Activated gamma-delta T cell treated with Interleukin-2 at 50 U/mL for 16 hours (primary cell): ENCODE measurements at places on chromosomes 6 and 20.

DNA sequence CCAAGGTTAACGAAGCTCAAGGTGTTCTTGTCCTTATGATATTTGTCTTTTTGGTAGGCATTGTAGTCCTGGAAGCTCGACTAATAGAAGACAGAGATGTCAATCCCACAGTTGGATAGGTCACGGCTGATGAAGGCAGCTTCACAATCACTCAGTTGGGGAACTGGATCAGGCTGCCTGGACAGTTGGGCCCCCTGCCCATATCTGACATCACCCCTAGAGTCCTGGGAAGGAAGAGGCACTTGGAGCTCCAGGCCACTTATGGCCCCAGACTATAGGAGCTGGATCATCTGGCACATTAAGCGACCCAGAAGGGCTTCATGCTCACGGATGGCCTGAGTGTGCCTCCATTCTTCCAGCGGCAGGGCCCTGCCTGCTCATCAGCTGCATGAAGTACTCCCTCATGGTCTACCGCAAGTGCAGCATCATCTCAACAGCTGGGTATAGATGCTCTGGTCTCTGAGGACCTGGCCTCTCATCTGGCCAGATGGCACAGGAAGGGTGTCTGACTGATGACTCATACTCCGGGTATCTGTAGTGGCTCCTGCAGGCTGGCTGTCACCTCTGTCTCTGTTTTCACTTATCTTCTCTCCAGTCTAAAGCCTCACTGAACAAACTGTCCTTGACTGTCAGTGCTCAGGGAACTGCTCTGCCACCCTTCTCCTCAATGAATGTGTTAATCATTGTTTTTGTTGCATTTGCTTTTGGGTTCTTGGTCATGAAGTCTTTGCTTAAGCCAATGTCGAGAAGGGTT, 29.2 kb upstream of the SSR1 start:
- no peak for DNase-seq

DNA sequence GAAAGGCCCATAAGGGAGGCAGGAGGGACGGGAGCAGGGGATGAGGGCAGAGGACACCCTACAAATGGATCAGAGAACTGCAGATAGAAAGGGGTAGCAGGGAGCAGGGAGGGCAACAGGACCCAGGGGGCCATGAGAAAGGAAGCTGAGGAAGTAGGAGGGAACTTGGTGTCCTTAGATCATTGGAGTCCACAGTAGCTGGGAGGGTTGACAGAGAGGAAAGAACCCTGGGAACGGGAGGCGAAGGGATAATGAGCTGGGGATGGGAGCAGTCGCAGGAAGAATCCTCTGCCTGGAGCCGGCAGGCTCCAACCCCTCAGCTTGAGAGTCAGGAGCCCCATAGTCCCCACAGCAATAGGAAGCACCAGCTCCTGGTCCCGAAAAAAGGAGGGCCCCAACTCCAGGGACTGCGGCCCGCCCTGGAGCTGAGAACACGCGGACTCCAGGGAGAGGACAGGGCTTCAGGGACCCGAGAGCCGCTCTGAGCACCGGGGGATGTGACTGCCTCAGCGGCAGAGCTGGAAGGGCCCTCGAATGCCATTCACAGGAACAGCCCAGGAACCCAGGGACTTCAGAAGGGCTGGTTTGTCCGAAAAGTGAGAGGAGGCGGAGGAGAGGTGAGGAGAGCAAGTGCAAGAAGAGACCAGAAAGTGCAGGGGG, 32.7 kb downstream of the HLA-A start:
- DNase-seq = no peak

- DNase-seq = no peak
Measured at GRCh38 chr6:66628917-66629316, 921.9 kb upstream of the EYS start.

DNA sequence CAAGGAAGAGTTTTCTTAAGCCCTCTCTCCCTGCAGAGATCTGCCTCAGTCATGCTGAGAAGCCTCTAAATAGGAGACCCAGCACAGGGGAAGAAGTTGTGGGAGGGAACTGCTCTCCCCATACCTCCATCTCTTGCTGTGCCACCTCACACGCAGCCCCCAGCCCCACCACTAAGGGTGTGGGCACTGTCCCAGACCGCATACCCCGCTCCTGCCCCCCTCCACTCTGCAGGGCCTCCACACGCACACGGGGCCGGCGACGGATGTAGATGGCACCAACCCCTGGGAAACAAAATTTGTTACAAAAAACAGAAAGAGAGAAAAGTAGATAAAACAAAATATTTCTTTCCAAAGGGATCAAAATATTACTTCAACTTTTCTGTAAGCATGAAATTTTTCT, 10.2 kb upstream of the CPNE1 start:
- no peak for DNase-seq

DNA sequence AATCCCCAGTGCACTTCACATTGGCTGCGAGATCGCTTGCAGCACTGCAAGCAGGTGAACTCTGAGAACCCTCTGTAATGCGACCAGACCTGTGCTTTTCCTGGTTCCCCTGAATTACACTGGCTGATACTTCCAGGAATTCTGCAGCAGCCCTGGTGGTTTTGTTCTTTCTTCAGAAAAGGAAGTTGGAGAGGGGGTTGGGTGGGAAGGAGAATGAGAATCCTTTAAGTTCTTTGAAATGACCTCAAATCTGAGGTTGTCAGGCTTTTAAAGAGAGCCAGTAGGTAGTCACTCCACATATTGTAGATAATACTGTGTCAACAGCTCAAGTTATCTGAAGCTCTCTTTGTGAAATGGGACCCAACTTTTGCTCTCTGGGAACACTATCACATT, 62.4 kb downstream of the GCNT2 start:
- no peak for DNase-seq

GRCh38 chr6:57029213-57029612, 17.3 kb upstream of the KIAA1586 start:
- no peak for DNase-seq

- DNase-seq = no peak
Measured at GRCh38 chr20:60505423-60505822, 547.2 kb downstream of the CDH26 start.

DNA sequence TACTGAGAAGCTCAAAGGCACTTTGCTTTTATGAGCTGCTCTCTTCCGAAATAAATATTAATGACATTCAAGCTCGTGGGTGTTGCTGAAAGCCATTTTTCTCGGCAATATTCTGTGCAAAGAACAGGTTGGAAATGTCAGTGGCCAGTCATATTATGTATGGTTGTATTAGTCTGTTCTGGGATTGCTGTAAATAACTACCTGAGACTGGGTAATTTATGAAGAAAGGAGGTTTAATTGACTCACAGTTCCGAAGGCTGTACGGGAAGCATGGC, 32.1 kb downstream of the TUBB2B start:
- DNase-seq = no peak

DNA sequence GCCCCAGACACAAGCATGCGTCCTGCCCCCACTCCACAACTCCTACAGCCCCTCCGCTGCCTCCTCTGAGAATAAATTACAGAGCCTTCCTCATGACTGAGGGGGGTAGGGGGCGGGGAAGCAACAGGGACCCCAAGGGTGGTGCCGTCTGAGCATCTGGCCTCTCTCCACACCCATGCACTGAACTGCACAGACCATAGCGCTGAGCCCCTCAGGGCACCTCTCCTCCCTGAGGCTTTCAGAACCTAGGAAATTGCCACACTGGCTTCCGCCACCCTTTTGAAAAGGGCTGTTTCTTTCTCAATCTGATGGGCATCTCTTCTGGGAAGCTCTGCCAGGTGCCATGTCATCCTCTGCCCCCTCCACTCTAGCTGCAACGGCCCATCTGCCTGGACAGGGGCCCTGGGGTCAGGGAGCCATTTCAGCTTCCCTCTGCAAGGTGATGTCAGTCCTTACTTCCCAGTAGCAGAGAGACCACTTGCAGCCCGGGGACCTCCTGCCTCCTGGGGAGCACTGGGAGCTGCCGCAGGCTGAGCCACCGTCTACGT, 2.5 kb downstream of the CST7 start:
- no peak for DNase-seq

DNA sequence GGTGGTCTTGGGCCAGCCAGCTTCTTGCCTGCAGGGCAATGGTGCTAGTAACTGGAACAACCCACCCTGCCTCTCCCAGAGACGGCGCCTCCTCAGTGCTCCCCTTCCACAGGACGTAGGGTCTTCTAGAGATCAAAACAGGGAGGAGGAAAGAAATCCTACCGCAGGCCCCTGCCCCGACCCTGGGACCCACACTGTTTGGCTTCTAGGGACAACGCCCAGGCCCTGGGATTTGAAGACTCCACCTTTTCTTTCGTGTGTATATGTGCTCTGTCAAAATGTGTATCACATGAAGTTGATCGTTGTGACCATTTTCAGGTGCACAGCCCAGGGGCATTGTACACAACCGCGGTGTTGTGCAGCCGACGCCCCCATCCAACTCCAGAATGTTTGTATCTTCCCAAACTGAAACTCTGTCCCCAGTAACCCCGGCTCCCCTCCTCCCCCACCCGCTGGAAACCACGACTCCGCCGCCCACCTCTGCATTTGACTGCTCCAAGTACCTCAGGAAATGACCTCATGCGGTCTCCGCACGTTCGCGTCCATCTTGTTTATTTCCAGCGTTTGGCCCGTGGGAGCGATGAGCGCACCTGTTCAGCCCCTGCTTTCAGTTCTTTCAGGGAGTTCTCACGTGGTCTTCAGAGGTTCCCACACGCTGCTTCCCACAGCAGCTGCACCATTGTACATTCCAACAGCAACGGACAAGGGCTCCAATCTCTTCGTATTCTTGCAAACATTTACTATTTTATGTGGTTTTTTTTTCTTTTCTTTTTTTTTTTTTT, 3.4 kb upstream of the BHLHE23 start:
- DNase-seq = peak; percentile 68

DNA sequence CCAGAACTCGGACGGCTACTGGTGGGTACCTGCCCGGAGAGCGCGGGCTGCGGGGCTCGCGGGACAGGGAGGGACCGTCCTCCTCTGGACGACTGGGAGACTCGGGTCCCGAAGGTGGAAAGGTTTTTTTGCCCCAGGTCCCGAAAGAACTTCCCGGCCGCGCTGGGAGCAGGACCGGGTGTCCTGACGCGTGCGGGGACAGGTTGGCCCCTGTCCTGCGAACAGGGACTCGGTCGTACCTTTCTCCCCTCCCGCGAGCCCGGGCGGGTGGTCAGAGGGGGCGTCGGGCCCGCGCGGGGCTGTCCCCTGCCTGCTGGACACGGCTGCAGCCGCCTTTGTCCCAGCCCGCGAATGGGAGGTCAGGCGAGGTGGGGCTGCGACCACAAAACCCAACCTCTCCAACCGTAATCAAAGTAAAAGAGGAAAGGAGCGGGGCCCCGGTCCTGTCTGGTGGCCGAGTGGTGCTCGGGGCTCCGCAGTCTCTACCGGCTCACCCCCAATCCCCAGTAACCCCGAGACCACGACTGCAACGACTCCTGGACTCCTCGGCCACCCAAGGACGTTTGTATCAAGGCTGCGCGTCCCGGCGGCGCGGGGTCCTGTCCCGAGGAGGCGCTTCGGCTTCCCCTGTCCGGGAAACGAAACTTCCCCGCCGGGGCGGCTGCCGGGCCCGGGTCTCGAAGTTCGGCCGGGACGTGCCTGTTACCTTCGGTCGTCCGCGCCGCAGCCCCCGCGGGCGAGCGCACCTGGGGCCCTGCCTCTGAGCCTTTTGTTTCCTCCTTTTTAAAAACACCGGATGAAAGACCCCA, 798 bp downstream of the DSP start:
- no peak for DNase-seq

DNA sequence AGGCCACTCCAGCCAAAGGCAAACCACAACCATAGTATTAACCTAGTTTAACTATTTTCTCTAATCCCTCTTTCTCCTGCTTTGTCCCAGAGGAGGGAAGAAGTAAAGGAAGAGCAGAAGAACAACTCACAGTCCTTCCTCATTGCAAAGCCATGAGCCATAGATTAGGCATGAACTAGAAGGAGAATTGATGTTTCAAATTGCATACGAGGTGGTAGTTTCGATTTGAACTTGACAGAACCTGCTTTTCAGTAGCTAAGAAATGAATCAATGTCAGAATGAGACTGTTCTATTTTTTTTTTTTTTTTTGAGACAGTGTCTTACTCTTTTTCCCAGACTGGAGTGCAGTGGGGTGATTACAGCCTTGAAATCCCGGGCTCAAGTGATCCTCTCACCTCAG, 48.3 kb downstream of the PROKR2 start:
- no peak for DNase-seq

- no peak for DNase-seq
Measured at GRCh38 chr6:46144270-46144669, 14.5 kb downstream of the ENPP4 start.

DNA sequence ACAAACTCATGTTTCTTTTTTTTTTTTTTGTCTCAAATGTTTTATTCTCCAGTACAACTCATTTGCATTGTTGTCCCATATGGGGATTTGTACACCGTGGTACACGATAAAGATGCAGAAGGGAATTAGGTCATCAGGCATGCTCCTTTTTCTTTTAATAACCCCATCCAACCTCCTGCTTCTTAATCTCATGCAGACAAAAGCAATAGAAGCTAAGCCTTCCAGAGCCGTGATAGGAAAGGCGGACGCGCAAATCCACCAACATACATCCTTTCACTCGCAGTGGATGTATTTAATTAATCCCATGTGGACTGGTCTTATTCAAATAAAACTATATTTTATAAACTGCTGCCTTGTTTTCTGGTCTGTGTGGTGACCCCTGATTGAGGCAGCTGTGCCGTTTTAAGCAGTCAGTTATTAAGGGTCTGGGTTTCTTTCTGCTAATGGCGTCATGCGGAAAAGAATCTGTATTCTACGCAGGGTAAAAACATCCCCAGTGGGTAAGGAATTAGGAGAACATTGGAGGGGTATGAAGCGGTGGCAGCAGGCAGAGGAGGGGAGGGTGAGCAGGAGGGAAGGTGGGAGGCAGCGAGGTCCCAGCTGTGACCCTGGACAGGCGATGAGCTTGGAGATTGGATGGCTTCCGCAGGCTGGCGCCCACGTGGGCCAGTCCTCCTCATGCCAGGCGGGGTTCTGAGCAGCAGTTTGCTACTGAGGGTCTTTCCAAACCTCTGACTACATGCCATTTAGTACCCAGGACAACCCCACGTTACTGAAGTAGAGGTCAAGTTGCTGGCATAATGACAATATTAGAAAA, 172.8 kb downstream of the LINC00237 start:
- DNase-seq = no peak

- DNase-seq = no peak
Measured at GRCh38 chr20:23289724-23290395, 60.7 kb upstream of the NXT1 start.

DNA sequence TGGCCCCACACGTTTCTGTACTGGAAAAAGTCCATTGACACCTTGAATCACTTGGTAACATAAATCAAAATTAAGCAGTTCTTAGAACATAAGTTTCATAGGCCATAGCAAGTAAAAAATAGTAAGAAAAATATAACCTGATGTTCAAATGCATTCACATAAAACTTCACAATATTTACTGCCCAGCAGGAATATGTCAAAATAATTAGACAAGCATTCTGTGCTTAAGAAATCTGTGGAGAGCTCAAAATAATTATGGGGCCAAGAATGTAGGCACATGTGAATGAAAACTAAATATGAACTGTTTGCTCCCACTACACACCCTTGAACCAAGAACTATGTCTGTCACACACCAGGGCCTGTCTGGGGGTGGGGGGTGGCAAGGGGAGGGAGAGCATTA, 70.8 kb downstream of the IPCEF1 start:
- no peak for DNase-seq
